ENCODE measurements at places on chromosomes 7 and 10. TPM values are rescaled to one million over a fixed set of nuclear protein-coding genes. Genes with fewer than 3 reads are reported as not detected.
A peak's percentile ranks its signal among the peaks of the same experiment; 100 is the strongest.

DNA sequence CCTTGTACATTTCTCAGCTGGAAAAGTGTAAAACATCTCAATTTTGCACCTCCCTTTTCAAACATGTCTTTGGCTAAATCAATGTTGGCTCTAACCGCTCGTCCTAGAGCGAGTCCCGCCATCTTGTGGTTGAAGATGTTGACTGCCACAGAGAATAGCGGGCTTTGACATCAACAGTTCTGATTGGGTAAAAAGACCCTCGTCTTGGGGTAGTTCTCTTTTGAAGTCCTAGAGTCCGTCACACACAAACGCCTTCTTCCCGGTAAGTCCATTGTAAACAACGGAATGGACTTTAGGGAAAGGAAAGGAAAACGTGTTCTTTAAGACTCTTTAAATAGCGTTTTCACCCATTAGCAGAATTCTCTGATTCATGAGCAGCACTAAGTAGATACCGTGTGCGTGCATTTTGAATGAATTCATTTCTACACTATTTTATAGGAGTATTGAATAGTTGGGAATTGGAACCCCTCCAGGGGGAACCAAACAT, 452 bp upstream of the RPP30 start:
- peak overlapping the region; percentile 79 for H3K27ac ChIP-seq
- peak; percentile 61 for DNase-seq
- H3K36me3 ChIP-seq: peaks cover 8% of the 10 kb centered on the region
- no peaks in the 10 kb centered on the region for H3K27me3 ChIP-seq

DNA sequence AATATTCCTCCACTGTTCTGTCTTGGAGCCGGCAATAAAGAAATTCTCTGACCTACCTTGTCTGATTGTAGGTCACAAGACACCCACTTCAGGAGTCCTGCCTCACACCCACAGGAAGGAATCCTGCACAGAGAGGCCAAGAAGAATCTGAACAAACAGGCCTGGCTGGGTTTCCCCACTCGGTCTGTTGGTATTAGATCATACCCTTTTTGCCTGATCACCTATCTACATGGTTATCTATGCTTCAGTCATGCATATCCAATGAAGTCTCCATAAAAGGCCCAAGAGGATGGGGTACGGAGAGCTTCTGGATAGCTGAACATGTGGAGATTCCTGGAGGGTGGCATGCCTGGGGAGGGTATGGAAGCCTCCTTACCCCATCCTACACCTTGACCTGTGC, 12.3 kb downstream of the OGDH start:
- H3K4me1 ChIP-seq: no peaks in the 10 kb centered on the region
- no peak overlapping the region for H3K27ac ChIP-seq
- no peak for DNase-seq
- no peaks in the 10 kb centered on the region for H3K27me3 ChIP-seq
- H3K36me3 ChIP-seq: no peaks in the 10 kb centered on the region
- H3K4me3 ChIP-seq: no peak overlapping the region

The NAPEPLD gene
- total RNA-seq: 70.7 TPM

GRCh38 chr7:47581804-47582763, at the start of gene TNS3:
Gene TNS3, minus strand, starts transcription at chr7:47582111. Its CDS starts 142,475 bp downstream, at chr7:47439636.
- no peaks in the 10 kb centered on the region for H3K36me3 ChIP-seq
- peak within 1 kb of the TSS; percentile 85 for H3K27ac ChIP-seq
- H3K27me3 ChIP-seq: no peaks in the 10 kb centered on the region
- H3K4me3 ChIP-seq: peak within 1 kb of the TSS; percentile 71
- no peak for DNase-seq
- no peaks in the 10 kb centered on the region for H3K4me1 ChIP-seq

DNA sequence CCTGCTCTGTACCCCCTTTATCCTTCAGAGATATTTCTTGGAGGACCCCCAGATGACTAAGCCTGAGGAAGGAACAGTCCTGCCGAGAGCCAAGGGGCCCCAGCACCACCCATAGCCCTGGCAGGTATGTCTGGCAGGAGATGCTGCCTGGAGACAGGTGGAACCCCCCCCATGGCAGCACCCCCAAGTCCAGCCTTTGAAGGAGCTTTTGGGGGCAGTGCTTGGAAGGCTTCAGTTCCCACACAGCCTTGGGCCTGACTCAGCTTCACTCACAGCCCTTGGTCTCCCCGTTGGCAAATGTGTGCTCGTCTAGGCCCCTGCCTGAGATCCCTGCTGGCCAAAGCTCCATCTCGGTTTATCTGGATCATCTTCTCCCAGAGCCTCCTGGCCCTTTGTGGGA, 23.0 kb upstream of the PCBD1 start:
- H3K27me3 ChIP-seq: no peaks in the 10 kb centered on the region
- H3K36me3 ChIP-seq: no peaks in the 10 kb centered on the region
- H3K4me1 ChIP-seq: no peaks in the 10 kb centered on the region
- H3K4me3 ChIP-seq: no peak overlapping the region

- no peaks in the 10 kb centered on the region for H3K4me1 ChIP-seq
- no peak for DNase-seq
- H3K27ac ChIP-seq: no peak overlapping the region
Measured at GRCh38 chr7:112603673-112604072, 122.9 kb downstream of the LSMEM1 start.

The GARIN1A gene
- total RNA-seq: 0.18 TPM

The INMT gene
- total RNA-seq: 24.8 TPM

DNA sequence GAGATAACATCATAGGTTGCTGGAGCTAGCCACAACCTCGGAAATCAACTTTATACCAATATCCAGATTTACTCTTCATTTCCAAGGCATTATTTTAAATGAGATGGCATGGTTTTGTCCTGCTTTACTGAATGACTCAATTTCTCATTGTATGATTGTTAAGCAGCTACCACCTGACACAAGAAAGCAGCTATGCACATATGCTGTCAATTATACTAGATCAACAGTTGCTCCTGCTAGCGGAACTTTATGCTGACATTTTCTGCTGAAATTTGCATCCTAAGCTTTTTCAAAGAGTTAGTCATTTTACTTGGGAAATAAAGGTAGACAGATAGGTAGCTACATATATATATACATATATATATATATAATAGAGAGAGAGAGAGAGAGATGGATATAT, 8.9 kb upstream of the CH25H start:
- H3K4me1 ChIP-seq: peaks cover 7% of the 10 kb centered on the region
- H3K27me3 ChIP-seq: no peaks in the 10 kb centered on the region
- no peak overlapping the region for H3K27ac ChIP-seq
- H3K4me3 ChIP-seq: no peak overlapping the region
- H3K36me3 ChIP-seq: peaks cover 25% of the 10 kb centered on the region
- no peak for DNase-seq

The MOGAT3 gene
- 123 TPM for total RNA-seq

GRCh38 chr10:89699581-89700064, 1.8 kb upstream of the KIF20B start:
- no peak overlapping the region for H3K27ac ChIP-seq
- H3K4me1 ChIP-seq: no peaks in the 10 kb centered on the region
- no peaks in the 10 kb centered on the region for H3K36me3 ChIP-seq
- no peak overlapping the region for H3K4me3 ChIP-seq
- no peaks in the 10 kb centered on the region for H3K27me3 ChIP-seq
- DNase-seq: no peak

The CYP26A1 gene
- not detected for total RNA-seq

The TPST1 gene
- total RNA-seq: 58.6 TPM

DNA sequence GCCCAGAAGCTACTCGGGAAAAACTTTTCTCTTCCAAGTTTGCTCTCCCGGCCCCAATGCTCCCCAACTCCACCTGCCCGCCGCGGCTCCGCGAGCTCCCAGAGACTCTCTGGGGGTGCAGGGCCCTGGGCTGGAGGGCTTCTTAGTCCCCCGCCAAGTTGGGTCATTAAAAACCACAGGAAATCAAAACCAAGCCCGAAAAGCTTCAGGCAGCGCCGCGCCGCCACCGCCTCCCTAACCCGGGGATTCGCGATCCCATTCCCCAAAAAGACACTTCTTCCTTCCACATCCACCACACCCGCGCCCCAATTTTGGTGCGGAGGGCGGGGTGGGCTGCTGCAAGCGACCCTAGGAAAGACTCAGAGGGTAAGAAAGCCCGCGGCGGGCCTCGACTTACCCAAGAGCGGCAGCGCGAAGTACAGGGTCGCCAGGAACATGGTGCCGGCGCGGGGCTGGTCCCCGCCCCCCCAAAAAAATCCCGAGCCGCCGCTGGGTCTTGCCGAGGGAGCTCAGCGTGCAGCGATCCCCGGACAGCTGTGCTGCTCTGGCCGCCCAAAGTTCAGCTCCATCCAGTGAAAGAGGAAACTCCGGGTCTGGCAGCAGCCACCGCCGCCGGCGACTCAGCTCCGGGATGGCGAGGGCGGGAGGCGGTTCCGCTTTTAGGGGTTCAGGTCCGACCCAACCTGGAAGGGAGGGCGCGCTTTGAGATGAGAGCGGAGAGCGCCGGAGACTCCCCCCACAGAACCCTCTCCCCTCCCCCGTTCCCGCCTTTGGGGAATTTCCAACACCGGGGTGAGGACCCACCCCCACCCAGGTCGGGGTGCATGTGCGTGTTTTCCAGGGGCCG, 1.2 kb downstream of the GFRA1 start:
- H3K4me1 ChIP-seq: no peaks in the 10 kb centered on the region
- H3K27ac ChIP-seq: peak overlapping the region; percentile 36
- H3K4me3 ChIP-seq: peak overlapping the region; percentile 28
- H3K36me3 ChIP-seq: no peaks in the 10 kb centered on the region
- H3K27me3 ChIP-seq: peaks cover 11% of the 10 kb centered on the region

The STK31 gene
- 9.1 TPM for total RNA-seq

DNA sequence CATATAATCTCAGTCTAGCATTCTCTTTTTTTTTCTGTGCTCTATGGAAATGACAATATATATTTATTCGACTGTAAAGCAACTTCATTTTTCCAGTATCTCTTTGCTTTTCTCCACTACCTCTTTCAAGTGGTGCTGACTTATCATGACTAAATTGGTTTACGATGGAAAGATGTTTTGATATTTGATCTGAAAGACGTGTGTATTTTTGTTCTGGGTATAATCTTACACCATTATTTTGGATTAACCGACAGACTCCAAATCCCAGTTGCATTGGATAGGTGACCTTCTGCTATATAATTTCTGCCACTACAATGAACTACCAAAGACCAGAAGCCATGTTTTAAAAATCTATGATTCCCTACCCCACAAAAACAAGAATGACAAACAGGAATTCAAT, 380.5 kb upstream of the NFE2L3 start:
- no peaks in the 10 kb centered on the region for H3K4me1 ChIP-seq
- no peak for DNase-seq
- no peaks in the 10 kb centered on the region for H3K36me3 ChIP-seq
- H3K4me3 ChIP-seq: no peak overlapping the region

GRCh38 chr10:18332048-18332447, 191.8 kb downstream of the CACNB2 start:
- no peak for DNase-seq
- no peaks in the 10 kb centered on the region for H3K36me3 ChIP-seq
- no peaks in the 10 kb centered on the region for H3K27me3 ChIP-seq
- no peak overlapping the region for H3K27ac ChIP-seq
- H3K4me1 ChIP-seq: no peaks in the 10 kb centered on the region

- DNase-seq: no peak
- H3K4me3 ChIP-seq: no peak overlapping the region
- H3K4me1 ChIP-seq: no peaks in the 10 kb centered on the region
- no peaks in the 10 kb centered on the region for H3K27me3 ChIP-seq
- H3K27ac ChIP-seq: no peak overlapping the region
- no peaks in the 10 kb centered on the region for H3K36me3 ChIP-seq
Measured at GRCh38 chr7:40833888-40834234, 699.1 kb downstream of the SUGCT start.

The NAT16 gene
- not detected for total RNA-seq

DNA sequence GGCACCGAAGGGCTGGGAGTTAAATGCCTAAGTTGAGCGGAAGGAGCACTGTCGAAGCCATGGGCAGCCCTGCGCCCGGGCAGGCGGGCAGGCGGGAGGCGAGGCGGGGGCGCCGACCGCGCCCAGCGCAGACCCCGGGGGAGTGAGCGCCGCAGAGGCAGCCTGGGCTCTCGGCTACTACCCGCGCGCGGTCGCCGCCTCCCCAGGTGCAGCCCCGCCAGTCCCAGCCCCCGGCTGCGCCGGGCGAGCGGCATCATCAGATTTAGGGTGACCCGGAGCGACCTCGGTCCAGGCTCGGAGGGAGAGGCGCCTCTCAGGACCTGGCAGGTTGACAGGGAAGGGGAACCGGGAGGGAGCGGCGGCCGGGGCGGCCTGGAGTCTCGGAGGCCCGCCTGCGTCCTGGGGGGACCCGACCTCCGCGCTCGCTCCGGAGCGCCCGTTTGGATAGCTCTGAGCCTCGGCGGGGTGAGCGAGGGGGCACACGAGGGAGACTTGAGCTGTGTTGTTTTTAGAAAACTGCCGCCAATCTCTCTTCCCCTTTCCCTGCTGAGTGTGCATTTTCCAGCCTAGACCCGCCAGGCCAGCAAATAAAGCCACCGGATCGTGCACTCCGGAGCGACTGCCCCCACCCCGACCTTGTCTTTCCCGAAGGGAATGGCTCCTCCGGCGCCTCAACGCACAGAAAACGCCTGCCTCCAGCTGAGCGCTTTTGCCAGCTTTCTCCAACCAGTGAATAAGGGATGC, 2.3 kb upstream of the NRP1 start:
- H3K27me3 ChIP-seq: no peaks in the 10 kb centered on the region
- H3K27ac ChIP-seq: peak overlapping the region; percentile 86
- no peaks in the 10 kb centered on the region for H3K4me1 ChIP-seq
- no peaks in the 10 kb centered on the region for H3K36me3 ChIP-seq
- peak; percentile 46 for DNase-seq

DNA sequence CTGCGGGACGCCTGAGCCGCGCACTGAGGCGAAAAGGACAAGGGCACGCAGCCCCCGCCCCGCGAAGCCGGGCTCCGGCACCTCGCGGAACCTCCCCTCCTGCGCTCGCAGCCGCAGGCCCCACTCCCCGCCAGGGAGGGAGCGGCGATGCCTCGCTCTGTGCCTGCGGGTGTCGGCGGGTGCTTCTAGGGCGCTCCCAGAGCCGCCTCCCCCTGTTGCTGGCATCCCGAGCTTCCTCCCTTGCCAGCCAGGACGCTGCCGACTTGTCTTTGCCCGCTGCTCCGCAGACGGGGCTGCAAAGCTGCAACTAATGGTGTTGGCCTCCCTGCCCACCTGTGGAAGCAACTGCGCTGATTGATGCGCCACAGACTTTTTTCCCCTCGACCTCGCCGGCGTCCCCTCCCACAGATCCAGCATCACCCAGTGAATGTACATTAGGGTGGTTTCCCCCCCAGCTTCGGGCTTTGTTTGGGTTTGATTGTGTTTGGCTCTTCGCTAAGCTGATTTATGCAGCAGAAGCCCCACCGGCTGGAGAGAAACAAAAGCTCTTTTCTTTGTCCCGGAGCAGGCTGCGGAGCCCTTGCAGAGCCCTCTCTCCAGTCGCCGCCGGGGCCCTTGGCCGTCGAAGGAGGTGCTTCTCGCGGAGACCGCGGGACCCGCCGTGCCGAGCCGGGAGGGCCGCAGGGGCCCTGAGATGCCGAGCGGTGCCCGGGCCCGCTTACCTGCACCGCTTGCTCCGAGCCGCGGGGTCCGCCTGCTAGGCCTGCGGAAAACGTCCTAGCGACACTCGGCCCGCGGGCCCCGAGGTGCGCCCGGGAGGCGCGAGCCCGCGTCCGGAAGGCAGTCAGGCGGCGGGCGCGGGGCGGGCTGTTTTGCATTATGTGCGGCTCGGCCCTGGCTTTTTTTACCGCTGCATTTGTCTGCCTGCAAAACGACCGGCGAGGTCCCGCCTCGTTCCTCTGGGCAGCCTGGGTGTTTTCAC, 519 bp downstream of the ITGB8 start:
- peak overlapping the region; percentile 90 for H3K27ac ChIP-seq
- peak overlapping the region; percentile 54 for H3K4me3 ChIP-seq
- no peaks in the 10 kb centered on the region for H3K4me1 ChIP-seq
- no peaks in the 10 kb centered on the region for H3K27me3 ChIP-seq
- no peaks in the 10 kb centered on the region for H3K36me3 ChIP-seq

- H3K27ac ChIP-seq: no peak overlapping the region
- H3K4me3 ChIP-seq: no peak overlapping the region
- no peaks in the 10 kb centered on the region for H3K4me1 ChIP-seq
- no peak for DNase-seq
- no peaks in the 10 kb centered on the region for H3K36me3 ChIP-seq
Measured at GRCh38 chr10:32340596-32341180, 6.3 kb downstream of the EPC1 start.

Measured in Peyer's patch (tissue), 4 donors.